Myocyte (in vitro differentiated cells): ENCODE measurements at places on chromosomes 3 and 15. TPM values are rescaled to one million over a fixed set of nuclear protein-coding genes. Genes with fewer than 3 reads are reported as not detected.

DUOXA2 gene
- not detected in 2 replicates for total RNA-seq

GOLGA8T gene
- total RNA-seq, result not detected in 2 replicates

ARGFX gene
- total RNA-seq, result not detected in 2 replicates

TRIM42 gene
- total RNA-seq, result not detected in 2 replicates

MNS1 gene
- 2.4 and 2.5 TPM in 2 replicates for total RNA-seq

CCK gene
- not detected in 2 replicates for total RNA-seq

NLGN1 gene
- 0.62 TPM in 1 of 2 replicates, not detected in the other for total RNA-seq

MUSTN1 gene
- 78.0 and 84.9 TPM in 2 replicates for total RNA-seq

CCR8 gene
- not detected in 2 replicates for total RNA-seq

VPS18 gene
- total RNA-seq, result 34.4 and 43.3 TPM in 2 replicates

NAALADL2 gene
- 10.7 and 14.8 TPM in 2 replicates for total RNA-seq

GRIP2 gene
- total RNA-seq, result 6.6 and 11.8 TPM in 2 replicates
